Renal cortical epithelial cell (primary cell): ENCODE measurements at places on chromosomes 7 and 10. TPM values are rescaled to one million over a fixed set of nuclear protein-coding genes. Genes with fewer than 3 reads are reported as not detected.

DNA sequence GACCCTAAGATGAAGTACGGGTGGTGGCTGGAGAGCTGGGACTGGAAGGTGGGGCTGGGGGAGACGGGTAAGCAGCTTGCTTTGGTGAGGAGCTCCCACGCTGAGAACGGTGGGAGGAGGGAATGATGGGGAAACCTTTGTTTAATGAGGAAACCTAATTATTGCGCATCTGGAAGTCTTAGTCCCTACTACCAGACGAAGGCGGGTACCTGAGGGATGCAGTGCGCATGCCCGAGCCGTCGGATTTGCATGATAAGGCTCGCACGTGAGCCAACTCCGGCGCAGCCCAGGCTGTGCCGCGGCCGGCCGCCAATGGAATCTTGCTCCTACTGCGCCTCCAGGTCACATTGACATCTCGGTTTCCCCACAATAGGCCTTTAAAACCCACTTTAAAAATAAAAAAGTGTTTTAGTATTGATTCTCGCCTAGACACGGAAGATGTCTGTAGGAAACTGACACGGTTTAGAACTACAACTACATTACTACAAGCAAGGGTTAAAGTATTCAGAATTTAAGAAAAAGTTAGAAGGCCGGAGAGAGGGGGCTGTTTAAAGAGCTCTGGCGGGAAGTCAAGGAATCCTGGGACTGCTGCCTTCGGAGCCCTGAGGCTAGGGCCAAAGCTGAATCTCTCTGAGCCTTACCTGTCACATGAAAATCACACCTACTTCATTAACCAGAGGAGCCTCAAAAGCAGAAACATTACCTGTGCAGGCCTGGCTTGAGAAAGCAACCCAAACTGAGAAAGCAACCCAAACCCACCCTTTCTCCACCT is 12.1 kb upstream of the DLX6 start:
- DNase-seq = no peak

- DNase-seq = peak; percentile 83
Measured at GRCh38 chr10:10872035-10872673, 145.5 kb upstream of the CELF2 start.

GRCh38 chr10:131786756-131787605 is 113.8 kb upstream of the PPP2R2D start:
- peak; percentile 29 for DNase-seq

GRCh38 chr7:155213385-155213784 is 84.3 kb upstream of the INSIG1 start:
- DNase-seq = no peak

GRCh38 chr7:30436046-30436445 is 42.5 kb downstream of the NOD1 start:
- DNase-seq = no peak

- DNase-seq = no peak
Measured at GRCh38 chr10:29322918-29323317, 34.0 kb downstream of the LYZL1 start.

GRCh38 chr7:22715969-22716368 is 11.0 kb upstream of the IL6 start:
- no peak for DNase-seq

DNA sequence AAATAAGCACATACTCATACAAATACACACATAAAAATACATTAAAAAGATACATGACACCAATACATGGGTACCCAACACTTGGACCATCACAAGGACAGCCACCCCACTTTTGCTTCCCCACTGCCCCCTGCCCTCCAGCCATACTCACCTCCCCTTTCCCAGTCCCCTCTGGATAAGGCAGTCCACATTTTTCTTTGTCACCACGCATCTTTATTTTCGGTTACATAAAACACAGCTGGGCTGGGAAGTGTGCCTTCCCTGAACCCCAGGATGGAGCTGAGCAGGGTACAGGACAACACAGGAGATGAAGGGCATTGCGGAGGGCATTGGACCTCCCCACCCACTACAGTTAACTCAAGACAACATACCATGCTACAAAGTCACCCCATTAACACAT is 1.1 kb upstream of the HOXA3 start:
- no peak for DNase-seq

DNA sequence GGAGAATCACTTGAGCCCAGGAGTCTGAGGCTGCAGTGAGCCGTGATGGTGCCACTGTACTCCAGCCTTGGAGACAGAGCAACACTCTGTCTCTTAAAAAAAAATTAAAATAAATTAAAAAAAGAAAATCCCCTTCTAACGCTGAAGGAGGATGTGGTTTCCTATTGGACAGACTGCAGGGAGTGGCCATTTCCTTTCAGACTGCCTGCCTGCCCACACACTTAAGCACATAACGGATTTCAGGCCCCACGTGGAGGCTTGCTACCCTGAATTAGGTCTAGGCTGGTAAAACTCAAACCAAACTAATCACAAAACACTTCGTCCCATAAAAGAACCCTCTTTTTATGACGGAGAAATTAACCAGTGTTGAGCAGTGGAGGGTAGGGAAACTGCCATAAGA is 34.0 kb downstream of the GATA3 start:
- no peak for DNase-seq

- peak; percentile 93 for DNase-seq
Measured at GRCh38 chr10:104076743-104077160, 8.9 kb downstream of the COL17A1 start.

ATOH7 gene
- total RNA-seq = 0.05 TPM in 1 of 2 replicates, not detected in the other

ACBD7 gene
- 1.3 and 2.4 TPM in 2 replicates for total RNA-seq

SCART1 gene
- total RNA-seq = 0.35 and 1.4 TPM in 2 replicates
